Activated T-helper 1 cell treated with anti-CD3 and anti-CD28 coated beads, Interleukin-12 subunit alpha, Interleukin-12 subunit beta, Interleukin-2, Interleukin-4 antibody, amounts not matched to agents 30 ng/mL and 10 ng/mL and 1 ng/mL, durations not matched to agents 14 hours and 24 hours and 36 hours (primary cell): ENCODE measurements at places on chromosomes 2 and 18. TPM values are rescaled to one million over a fixed set of nuclear protein-coding genes. Genes with fewer than 3 reads are reported as not detected.

- DNase-seq = no peak
These were observed 590 bp downstream of the EIF2B4 start for GRCh38 chr2:27369471-27370025.

- no peak for DNase-seq
These were observed 339.0 kb upstream of the ETAA1 start for GRCh38 chr2:67057901-67058703.

DNA sequence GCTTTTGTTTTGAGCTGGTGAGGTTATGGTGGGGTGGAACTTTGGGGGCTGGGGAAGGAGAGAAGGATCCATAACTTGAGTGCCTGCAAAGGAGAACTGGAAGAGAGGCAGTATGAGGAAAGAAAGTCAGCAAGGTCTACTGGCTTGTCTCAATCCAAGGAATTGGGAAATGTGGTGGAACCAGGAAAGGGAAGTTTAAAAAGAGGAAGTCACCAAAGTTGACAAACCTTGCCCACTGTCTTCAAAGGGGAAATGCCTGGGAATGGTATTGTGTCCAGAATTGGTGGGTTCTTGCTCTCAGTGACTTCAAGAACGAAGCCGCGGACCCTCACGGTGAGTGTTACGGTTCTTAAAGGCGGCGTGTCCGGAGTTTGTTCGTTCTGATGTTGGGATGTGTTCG is 304.1 kb upstream of the FAM98A start:
- no peak for DNase-seq

GRCh38 chr2:107146181-107146580 is 260.2 kb upstream of the ST6GAL2 start:
- no peak for DNase-seq

DNA sequence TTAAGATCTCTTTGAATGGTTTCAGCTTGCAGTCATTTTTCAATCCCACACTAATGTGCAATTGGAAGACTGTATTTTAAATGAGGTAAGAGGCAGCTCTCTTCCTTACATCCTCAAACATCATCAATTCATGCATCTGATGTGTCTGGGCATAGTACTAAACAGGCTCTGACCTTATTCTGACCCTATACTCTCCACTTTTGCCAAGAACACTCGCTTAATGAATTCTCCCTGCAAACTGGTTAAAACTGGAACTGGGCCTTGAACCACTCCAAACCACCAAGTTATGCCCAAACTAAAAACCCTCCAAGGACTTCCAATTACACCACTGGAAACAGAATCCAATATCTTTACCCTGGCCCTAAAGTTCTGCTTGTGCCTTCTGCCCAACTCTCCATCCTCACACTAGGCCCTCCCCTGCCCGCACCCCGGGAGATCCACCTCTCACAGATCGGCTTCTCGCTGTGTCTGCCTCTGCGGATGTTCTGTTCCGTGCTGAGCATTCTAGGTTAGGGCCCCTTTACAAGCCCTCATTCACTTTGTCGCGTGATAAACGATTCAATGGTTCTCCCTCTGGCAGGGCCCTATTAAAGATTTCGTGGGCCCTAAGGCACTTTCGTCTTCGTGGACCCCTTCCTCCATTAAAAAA is 1.2 kb downstream of the M1AP start:
- no peak for DNase-seq

GRCh38 chr2:43877782-43878464 is 39.2 kb downstream of the ABCG8 start:
- DNase-seq = peak; percentile 51

DNA sequence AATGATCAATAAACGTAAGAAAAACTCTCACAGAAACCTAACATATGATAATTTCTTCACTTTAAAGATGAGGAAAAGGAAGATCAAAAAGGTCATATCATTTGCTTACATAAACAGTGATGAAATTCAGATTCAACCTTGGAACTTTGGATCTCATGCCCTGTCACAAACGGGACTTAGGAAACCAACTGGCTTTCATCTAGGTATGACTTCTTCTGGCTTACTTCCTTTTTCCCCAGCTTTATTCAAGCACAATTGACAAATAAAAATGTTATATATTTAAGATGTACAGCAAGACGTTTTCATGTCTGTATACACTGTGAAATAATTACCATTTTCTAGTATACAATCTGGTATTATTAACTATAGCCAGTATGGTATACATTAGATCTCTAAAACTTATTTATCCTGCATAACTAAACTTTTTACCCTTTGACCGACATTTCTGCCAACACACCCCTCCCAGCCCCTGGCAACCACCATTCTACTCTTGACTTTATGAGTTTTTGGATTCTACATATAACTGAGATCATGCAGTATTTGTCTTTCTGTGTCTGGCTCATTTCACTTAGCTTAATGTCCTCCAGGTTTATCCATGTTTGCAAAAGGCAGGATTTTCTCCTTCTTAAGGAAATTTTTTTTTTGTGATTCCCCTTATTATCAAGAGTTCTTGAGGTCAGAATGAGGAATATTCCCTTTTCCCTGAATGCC is 46.0 kb upstream of the COBLL1 start:
- DNase-seq = no peak

DNA sequence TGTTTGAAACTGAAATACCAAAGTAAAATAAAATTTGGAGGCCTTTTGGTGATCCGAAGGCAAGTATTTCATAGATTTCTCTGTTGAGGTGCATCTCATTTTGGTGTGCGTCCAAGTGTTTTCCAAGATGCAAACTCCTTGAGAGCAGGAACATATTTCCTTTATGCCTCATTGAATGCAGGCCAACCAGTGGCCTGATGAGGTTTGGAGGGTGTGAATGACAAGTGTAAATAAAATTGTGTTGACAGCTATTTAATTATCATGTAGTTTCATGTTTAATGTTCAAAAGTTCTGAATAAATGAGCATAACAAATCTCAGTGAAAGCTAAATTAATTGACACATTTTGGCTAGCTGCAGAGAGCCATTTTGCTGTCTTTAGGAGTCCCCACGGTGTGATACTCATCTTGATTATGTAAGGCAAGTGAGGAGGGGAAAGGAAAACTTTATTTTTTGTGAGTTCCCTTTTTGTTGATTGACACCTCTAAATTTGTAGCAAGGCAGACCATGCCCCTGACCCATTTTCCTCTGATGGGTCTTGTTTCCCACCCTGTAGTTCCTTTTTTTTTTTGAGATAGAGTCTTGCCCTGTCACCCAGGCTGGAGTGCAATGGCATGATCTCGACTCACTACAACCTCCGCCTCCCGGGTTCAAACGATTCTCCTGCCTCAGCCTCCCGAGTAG is 6.3 kb upstream of the LTBP1 start:
- DNase-seq = no peak

Gene EVA1A
- total RNA-seq = not detected in 2 replicates

DNA sequence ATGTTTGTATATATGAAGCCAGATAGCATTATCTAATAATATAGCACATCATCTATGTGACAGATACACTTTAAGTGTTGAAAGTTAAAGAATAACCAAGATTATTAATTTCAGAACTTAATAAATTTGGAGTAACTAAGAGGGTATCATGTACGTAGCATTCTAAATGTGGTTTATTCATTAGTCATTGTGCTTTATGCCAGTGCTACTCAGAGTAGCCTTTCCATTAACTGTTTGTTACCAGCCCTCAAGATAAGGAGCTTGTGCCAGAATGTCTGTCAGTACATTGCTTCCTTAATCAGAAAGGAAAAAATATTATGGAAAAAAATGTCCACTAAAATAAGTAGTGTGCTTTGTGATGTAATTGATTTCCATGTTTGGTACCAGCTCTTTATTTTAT is 94.9 kb upstream of the TWSG1 start:
- no peak for DNase-seq

GRCh38 chr2:71620851-71621251 is 167.5 kb downstream of the DYSF start:
- no peak for DNase-seq

Gene DLGAP1
- total RNA-seq = 0.17 and 0.36 TPM in 2 replicates

GRCh38 chr2:25825238-25825637 is 53.0 kb downstream of the ASXL2 start:
- peak; percentile 26 for DNase-seq

DNA sequence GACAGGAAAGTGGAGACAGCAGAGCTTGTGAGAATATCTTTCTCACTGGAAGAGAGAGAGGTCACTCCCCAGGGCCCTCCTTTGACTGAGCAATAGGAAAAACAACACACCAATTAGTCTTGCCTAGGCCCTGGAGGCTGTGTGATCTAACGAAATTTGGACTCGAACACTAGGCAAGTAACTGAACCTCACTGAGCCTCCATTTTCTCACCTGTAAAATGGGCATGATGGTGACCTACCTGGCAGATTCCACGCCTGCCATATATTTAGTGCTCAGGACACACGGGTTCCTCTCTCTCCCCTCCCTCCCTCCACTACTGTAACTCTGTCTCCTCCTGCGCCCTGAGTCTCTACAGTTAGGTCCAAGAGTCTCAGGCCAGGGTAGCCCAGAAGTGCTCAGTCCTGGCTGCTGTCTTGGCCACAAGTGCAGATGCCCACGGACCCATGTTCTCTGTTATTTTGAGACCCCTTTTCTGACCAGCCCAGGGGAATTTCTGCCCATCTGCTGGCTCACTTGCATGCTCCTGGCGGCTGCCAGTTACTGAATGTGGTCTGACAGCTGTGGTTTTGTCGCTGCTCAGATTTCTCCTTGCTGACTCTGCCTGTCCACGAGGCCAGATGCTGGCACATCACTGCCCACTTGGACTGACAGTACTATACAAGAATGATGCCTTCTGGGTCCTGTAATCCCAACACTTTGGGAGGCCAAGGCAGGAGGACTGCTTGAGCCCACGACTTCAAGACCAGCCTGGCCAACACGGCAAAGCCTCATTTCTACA is 9.6 kb upstream of the GIGYF2 start:
- no peak for DNase-seq

Gene TMEM178A
- total RNA-seq = not detected in 2 replicates

DNA sequence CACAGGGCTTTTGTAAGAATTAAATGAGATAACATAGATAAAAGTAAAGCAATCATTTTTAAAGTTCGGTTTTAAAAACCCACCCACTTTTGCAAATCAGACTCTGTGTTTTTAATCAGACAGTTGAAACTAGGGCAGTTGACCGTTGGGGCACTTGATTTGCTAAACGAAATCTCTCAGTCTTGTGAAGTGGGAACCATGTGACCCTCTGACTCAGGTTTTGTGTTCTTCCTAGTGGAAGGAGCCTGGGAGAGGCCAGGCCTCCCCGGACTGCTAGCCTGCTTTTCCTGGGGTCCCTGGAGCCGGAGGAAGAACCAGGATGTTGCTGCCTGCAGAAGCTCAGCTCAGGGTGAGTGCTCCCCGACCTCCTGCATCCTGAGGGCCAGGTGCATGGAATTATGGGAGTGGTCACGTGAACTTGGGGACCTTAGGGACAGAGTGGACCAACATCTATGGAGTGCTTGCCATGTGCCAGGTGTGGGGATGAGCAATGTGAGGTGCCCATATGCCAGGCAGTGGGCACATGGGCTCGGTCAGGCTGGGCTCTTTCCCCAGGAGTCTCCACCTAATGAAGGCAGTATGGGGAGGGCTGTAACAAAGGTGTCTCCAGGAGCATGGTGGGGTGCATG is 3.9 kb downstream of the C2orf72 start:
- DNase-seq = no peak

DNA sequence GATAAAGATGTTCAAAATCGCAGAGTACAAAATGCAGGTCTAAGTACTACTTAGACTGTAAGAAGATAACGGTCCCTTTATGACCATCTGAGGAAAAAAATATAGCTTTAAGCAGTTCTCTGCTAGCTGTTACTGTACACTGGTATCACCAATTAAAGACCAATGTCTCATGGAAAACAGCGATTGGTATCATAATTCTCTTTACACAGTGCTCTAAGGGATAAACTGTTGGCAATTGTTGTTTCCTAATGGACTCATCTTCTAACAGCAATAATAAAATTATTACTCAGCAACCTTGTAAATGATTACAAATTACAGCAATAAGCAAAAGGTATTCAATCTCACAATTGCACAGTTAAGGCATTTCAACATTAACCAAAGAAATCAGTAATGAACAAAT is 142.2 kb upstream of the DLGAP1 start:
- DNase-seq = no peak

Gene MAL
- 264 and 272 TPM in 2 replicates for total RNA-seq

DNA sequence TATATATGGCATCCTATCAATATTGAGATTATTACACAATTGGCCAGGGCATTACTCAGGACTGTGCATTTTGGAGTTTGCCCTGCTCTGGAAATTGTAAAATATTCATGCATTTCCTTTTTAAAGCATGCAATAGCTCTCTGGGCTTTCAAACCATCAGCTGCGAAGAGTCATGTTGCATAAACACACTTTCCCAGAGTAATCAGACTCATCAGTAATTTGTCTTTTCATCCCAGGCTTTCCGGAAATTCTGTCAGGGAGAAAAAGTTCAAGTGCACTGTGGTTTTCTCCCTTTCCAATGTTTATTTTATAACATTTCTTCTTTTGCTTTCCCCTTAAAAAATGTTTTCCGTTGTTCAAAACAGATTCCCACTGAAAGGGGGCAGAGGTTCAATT is 38.9 kb upstream of the FHL2 start:
- DNase-seq = no peak

DNA sequence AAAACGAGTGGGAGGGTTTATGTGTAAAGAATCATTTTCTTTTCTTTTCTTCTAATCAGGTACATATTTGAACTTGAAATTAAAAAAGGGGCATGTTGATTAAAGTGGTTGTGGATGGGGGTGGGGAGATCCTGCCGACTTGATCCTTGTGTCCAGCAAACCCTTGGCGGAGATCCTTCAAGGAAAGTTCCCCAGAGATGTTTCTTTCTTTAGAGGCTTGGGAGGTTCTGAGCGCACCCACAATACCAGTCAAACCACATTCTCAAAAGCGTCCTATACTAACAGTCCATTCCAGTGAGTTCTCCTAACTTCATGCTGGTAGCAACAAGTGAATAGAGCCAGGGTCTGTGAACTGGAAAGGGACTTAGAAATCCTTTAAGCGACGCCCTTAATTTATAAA is 49.2 kb downstream of the MYCN start:
- DNase-seq = no peak

Gene REG3A
- not detected in 2 replicates for total RNA-seq

GRCh38 chr2:108323619-108324018 is 34.9 kb downstream of the SULT1C2 start:
- DNase-seq = no peak

Gene CRYBA2
- total RNA-seq = 0.36 TPM in 1 of 2 replicates, not detected in the other

Gene GREB1L
- not detected in 2 replicates for total RNA-seq

Gene ELOA2
- total RNA-seq = not detected in 2 replicates

DNA sequence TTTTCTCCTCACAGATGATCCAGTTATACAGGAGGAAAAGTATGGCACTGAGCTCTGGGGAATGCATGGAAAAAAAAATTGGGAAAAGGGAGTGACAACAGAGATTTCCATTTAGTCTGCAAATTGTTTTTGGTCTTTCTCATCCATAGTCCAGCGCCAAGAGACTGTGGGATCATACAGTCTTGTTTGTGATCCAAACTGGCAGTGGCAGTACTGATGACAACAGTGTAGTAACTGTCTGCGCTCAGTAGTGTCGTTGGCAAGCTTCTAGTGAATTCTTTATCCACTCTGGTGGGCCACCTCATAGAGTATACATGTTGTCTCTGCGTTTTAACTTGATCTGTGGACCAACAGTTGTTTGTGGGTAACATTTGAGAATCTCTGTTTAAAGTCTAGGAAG is 37.9 kb downstream of the GALNT1 start:
- no peak for DNase-seq

GRCh38 chr18:48575658-48576456 is 37.0 kb downstream of the CTIF start:
- DNase-seq = no peak

Gene CENPA
- 16.6 and 19.7 TPM in 2 replicates for total RNA-seq

Gene RASGRP3
- 3.6 and 4.1 TPM in 2 replicates for total RNA-seq

Gene SDC1
- 0.26 and 0.27 TPM in 2 replicates for total RNA-seq

GRCh38 chr2:105328281-105329196 is 996 bp downstream of the TGFBRAP1 start:
- DNase-seq = no peak
